MV-4-11 (cell line): ENCODE measurements at places on chromosomes 7 and 10.

DNA sequence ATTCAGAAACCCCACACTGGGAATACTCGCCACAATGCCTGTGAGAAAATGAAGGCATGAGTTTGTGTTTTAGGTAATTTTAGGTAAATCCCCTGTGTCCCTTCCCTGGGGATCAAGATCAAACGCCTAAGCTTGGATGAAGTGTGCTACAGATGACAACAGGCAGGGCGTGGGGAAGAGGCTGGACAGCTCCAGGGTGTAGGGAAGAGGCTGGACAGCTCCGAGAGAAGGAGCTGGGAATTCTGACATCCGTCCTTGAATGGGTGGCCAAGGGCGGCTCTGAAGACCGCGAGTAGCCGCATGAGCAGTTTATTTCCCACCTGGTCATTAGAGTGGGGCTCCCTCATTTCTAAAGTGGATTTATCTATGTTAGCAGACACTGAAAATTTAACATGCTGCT, 109.7 kb downstream of the RAMP3 start:
- DNase-seq, result no peak

GRCh38 chr10:23613900-23614299, 175.0 kb downstream of the OTUD1 start:
- DNase-seq, result no peak

DNA sequence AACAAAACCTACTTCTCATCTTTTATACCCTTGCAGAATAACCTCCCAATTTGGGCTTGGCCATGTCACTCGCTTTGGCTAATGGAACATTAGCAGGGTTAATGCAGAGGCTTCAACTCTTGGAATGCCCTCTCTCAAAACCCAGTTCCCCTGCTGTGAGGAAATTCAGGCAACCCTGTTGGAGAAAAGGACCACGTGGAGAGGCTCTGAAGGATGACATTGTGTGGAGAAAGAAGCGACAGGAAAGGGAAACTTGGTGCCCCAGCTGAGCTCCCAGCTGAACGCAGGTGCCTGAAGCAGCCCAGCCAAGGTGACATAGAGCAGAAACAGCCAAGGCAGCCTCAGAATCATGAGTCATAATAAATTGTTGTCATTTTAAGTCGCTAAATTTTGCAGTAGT, 214.2 kb upstream of the GHITM start:
- no peak for DNase-seq

DNA sequence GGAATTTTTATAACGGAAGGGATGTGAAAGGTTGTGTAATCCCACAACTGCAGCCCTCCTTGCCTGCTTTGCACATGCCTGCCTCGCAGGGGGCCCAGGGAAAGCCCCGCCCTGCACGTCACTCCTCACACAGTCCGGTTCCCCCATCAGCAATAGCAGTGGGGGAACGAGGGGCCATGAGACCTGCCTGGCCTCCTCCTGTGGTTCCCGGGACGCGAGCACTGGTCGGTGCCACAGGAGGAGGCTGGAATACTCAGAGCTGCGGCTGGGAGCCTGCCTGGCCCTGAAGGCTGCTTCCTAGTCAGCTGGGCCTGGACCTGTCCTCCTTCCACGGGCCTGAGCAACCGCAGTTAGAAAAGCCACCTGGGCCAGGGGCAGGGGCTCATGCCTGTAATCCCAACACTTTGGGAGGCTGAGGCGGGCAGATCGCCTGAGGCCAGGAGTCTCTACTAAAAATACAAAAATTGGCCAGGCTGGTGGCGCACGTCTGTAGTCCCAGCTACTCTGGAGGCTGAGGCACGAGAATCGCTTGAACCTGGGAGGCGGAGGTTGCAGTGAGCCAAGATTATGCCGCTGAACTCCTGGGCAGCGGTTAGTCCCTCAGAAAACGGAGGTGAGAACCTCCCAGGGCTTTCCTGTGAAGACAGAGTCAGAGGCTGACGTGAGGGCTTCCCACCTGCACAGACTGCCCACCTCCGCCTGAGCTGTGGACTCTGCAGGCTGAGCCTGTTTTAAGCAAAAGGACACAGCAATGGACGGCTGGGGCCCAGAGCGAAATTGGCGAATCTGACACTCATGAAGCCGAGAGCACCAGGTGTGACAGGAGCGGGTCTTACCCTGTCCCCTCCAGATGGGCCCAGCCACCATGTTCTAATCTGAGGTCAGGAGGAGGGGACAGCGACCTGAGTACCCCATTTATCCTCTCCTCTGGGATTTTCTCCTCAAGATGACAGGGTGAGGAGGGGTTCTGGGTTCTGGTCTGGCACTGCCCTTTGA, 52.9 kb downstream of the VIPR2 start:
- DNase-seq, result no peak

GRCh38 chr10:72687035-72687434, 4.9 kb upstream of the MCU start:
- no peak for DNase-seq

- no peak for DNase-seq
Measured at GRCh38 chr10:100803492-100803891, 58.1 kb downstream of the PAX2 start.

DNA sequence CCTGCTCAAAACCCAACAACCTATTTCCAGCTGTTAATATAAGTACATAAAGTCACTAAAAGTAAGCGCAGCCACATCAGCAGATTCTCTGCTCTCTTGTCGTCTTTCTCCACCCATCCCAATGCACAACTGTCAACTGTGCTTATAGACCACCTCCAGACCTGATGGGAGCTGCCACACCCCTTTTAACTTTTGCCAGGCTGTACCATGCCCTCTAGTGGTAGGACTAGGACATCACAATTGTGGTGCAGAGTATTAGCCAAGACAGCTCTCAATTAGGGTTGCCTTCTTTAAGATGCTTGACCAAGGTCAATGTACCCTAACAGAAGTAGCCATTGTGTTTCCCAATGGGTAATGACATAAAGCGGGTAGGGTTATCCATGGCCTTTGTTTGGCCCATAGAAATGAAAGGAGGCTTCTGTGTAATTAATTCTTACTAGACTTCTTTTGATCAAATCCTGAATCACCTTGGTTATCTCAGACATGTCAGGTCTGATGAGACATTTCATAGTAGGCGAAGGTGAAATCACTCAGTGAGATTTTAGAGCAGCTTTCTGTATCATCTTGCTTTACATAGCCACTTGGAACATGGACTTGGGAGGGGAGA, 68.1 kb downstream of the SCRN1 start:
- DNase-seq, result peak; percentile 34

DNA sequence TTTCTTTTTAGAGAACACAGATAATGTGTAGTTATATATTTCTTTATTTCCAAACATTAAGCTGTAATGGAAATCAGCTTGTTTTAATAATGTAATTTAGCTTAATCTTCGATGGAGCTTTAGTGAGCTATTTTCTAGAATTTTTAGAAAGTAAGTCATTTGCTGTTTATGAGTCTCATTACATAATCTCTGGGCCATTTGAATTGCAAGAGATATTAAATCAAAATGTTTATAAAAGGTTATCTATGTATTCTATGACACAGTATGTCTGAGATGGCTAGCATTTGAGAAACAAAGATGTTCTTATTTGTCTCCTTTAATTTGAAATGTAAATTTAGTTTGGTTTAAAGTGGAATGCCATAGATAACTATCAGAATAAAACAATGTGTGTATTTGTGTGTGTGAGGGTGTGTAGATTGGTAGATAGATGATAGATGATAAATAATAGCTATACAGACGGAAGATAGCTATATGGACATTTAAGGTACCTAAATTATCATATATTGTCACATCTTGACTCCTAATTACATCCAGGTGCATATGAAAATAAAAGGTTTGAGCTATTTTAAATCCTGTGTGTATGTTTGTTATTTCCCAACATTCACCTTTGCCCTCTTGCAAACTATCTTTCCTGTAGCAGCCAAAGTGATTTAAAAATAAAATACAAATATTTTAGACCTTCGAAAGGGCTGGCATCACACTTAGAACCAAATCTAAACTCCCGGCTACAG, 478.0 kb upstream of the KLF6 start:
- no peak for DNase-seq

DNA sequence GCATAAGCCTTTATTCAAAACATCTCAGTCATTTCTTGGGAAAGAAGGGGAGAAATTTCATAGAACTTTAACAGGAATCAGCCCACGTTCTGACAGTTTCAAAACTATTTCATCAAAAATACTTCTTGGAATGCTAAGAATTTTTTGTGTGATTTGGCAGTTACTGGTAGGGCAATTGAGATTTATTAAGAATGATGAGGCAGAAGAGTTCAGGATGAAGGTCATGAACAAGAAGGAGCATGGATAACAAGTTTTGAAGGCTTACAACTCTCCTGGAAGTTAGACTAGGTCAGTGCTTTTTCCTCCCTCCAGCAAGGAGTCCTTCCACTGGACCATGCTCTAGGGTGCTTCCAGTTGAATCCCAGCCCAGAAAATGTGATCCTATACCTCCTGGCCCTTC, 569.9 kb downstream of the ANKRD7 start:
- no peak for DNase-seq

DNA sequence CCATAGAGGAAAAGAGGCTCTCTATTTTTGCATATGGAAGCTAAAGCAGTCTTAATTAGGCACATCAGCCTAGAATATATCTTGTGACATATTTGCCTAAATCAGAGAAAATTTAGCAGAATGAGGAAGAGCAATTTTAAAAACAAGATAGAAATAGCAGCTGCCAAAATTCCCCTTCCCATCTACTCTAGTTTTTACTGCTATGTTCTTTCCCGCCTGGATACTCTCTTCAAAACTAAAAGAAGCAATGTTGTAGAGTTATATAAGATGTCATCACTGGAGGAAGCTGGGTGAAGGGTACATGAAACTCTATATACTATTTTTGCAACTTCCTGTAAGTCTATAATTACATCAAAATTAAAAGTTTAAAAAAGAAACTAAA, 87.0 kb downstream of the ARMH3 start:
- DNase-seq, result peak; percentile 33

GRCh38 chr7:107939573-107940489, 48.8 kb downstream of the DLD start:
- DNase-seq, result no peak

- DNase-seq, result no peak
Measured at GRCh38 chr10:354901-355617, 219.8 kb downstream of the ZMYND11 start.

DNA sequence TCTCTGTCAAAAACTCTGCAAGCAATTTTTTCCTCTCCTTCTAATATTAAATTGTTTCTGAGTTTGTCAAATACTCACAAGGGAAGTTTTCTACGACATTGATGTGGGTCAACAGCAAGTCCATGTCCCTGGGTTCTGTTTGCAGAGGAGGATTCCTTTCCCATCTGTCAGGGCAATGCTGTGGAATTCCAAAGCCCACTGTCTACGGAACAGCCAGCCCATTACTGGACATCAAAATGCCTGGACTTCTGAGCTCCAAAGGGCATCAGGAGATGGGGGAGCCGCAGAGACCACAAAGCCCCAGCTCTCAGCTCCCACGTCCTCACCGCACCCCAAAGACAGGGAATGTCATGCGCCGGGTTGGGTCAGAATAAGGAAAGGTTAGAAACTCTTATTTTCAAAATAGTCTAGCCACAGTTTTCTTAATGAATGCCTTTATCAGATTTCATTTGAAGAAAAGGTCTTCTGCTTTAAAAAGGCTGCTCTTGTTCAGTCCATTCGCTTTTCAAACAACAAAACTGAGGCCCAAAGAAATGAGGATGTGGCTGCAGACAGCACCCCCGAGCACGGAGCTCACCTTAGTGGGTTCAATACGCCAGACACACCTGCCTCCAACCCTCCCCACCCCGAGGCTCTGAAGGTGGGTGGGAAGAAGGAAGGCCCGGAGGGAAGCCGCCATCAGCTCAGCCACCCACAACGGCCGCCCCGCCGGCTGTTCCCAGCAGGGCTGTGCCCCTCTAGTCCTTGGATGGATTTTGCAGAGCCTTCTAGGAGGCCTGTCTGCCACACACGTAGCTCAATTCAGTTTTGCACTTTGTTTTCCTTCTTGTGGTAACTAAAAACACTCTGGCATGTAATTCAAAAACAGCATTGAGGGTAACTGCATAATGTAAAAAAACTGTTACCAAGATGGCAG, 44.7 kb downstream of the PTPRN2 start:
- no peak for DNase-seq

GRCh38 chr10:93333278-93333978, 148.7 kb downstream of the MYOF start:
- no peak for DNase-seq

DNA sequence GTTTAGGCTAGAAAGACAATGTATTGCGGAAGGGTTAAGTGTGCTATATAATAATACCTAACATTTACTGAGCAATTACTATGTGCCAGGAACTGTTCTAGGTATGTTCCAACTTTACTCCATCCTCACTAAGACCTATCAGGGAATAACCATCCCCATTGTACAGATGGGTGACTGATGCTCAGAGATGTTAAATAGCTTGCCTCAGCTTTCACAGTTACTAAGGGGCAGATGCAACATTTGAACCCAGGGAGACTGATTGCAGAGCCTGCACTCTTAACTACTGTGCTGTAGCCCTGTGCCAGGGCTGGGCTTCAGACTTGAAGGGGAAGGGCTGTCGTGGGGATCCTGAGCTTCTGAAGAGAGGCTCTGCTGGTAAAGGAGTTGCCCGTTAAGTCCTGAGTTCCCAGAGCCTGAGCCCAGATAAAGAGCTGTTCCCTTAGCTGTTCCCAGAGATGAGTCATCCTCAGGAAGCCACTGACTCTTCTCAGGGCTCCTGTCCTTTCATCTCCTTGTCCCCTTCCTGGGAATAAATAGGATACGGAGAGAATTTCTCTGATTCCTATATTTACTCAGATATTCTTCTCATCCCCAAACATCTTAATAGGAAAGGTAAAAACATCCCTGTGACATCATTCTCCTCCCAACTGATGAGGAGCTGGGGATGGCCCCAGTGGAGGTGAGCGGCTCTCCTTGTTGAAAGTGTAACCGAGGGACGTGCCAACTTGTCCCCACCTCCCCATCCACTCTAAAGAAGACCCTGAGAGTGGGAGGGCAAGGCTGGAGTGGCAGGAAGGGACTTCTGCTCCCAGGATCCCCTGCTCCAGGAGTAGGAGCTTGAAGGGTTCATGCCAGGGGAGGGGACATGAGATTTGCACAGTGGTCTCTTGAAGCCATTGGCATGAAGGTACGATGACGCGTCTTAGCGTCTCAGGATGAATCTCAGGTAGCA, 28.0 kb upstream of the HABP2 start:
- no peak for DNase-seq

GRCh38 chr7:30226614-30227268, 57.7 kb upstream of the ZNRF2 start:
- DNase-seq, result no peak

DNA sequence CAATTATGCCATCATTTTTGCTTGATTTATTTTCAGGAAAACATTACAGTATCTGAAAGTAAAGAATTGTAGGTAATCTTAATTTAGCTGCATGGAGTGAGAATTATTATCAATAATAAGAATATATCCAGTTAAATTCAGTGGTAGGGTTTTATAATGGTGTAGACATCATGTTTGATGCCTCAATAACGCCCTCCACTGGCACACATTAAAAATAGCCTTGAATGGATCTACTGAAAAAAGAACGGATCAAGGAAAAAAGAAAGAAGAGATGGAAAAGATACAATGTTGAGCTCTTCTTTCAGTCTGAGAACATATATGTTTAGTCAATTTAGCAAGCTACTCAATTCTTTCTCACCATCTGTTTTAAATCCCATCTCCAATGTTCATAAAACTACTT, 319.2 kb downstream of the CDC14C start:
- peak; percentile 1 for DNase-seq
